ENCODE measurements at places on chromosomes 4 and X. TPM values are rescaled to one million over a fixed set of nuclear protein-coding genes. Genes with fewer than 3 reads are reported as not detected.

GRCh38 chrX:12080265-12080664 lies 58.0 kb upstream of the FRMPD4 start:
- DNase-seq, result peak; percentile 6

DNA sequence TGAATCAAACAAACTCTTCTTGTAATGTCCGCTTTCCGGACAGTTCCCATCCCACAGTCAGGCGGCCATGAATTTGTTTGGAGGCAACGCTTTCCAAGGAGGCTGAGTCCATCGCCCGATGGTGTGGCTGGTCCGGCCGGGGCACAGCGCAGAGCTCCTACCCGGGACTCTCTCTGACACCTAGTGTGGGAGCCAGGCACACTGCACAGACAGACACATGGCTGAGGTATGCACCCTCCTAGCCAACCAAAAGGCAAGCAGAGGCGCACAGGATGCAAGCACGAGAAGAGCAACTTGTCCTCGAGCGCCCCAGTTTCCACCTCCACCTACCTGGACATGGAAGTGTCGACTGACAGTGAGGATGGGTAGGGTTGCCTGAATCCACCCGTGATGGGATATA lies 87.5 kb downstream of the LEF1 start:
- DNase-seq, result no peak

GRCh38 chrX:49191574-49192011 lies 5.4 kb upstream of the PRICKLE3 start:
- DNase-seq, result no peak

DNA sequence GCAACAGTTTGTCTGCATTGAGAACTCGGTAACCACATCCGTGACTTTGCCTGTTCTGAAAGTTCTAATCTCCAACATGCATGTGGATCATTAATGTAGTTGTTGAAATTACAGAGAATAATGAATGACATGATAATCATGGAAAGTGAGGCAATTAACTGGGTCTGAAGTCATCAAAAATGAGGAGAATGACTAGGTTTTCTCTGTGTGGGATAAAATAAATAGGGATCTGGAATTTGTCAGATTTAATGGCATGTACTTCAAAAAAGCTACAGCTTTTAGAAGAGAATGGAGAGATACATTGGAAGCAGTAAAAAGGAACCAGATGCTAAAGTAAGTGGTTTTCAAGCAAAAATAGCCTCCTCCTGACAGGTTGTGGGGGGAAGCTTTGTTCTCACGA lies 59.3 kb downstream of the AFM start:
- no peak for DNase-seq

GRCh38 chrX:13691841-13692371 lies 3.0 kb downstream of the RAB9A start:
- DNase-seq, result no peak

GRCh38 chr4:111775556-111776297 lies 369.5 kb upstream of the FAM241A start:
- DNase-seq, result no peak

DNA sequence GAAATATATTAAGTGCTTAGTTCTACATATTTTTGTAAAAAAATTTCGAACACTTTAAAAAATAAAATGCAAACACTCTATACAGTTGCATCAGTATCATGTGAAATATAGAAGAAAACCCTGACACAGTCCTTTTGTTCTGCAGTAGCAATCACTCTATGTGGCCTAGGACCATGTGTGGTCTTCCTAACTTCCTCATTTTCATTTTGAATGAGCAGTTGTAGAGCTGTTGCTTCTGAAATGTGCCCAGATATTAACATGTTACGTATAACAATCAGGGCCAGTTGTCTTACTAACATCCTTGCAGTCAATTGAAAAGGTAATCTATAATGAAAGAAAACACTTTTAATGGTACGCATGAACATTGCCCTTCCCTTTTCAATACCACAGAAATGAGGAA lies 107.9 kb downstream of the ZNF827 start:
- DNase-seq, result no peak

DNA sequence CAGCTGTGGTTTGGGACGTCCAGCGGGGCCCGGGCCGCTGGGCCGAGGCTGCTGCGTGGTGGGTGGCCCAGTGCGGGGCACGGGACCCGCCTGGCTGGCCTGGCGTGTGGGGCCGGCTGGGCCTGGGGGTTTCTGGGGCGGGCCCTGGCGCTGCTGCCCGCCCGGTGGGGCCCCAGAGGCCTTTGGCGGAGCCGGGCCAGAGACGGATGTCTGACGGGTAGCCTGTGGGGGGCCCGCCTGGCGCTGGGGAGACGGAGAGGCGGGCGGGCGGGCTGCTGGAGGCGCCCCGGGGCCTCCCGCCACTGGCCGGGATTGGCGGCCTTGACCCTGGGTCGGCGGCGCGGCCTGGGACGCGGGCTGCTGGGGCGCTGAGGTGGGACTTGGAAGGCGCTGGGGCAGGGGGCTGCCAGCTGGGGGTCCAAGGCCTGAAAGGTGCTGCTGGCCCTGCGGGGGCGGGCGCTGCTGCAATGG lies 8.1 kb upstream of the TIMP1 start:
- no peak for DNase-seq

GRCh38 chrX:120334151-120334550 lies 22.9 kb upstream of the TMEM255A start:
- DNase-seq, result no peak

Gene PJA1
- 41.8 TPM for polyA plus RNA-seq

- DNase-seq, result no peak
Measured at GRCh38 chr4:87049508-87049907, 114.7 kb downstream of the AFF1 start.

GRCh38 chrX:6954836-6955235 lies 192.7 kb upstream of the STS start:
- no peak for DNase-seq

- DNase-seq, result no peak
Measured at GRCh38 chr4:24615977-24616376, 31.6 kb upstream of the DHX15 start.

Gene MND1
- polyA plus RNA-seq, result not detected

Gene PAGE2B
- not detected for polyA plus RNA-seq

Gene PF4V1
- 5.6 TPM for polyA plus RNA-seq

GRCh38 chr4:13893211-13893610 lies 265.7 kb upstream of the BOD1L1 start:
- no peak for DNase-seq

DNA sequence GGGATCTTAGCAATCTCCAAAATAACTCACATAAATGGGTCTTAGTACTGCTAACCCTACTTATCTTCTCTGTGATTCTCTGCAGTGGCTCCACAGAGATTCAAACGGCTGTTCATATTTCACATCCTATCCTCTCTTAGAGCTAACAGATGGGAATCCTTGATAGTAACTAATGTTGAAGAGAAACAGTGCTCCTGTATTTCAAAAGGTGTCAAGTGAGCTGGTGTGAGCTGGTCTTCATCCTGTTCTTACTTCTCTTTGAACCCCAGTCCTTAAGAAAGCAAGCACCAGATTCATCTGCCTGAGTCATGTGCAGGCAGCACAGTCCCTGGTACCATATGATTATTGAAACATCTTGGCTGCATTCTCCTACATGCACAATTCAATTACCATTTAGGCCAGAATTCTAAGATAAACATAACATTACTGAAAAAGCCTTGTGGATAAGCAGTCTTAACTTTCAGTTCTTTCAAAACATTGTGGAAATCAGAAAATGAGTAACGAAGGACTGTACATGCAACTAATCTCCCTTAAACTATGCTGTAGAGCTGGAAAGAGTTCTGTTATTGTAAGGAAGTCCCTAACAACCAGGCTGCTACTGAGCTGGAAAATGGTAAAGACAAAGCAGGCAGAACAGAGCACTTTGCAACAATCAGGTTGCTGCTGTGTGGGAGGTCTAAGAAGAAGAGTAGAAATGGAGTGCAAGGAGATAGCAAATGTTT lies 153.1 kb downstream of the NPNT start:
- no peak for DNase-seq

Gene NSUN7
- polyA plus RNA-seq, result 3.2 TPM

- DNase-seq, result no peak
Measured at GRCh38 chr4:6180841-6181631, 19.3 kb downstream of the JAKMIP1 start.

GRCh38 chr4:136643416-136643815 lies 888.9 kb downstream of the PCDH18 start:
- DNase-seq, result no peak

DNA sequence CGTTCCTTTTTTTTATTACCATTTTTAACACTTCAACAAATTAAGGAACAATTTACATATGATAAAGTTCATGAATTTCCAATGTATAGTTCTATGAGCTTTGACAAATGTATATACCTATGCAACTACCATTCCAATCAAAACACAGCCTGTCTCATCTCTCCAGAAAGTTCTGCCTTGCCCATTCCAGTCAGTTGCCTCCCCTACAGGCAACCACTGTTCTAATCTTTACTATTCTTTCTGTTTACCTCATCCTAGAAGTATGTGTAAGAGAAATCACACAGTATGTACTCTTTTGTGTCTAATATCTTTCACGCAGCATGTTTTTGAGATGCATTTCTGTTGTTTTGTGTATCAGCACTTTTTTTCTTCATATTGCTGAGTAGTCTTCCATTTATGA lies 224.9 kb downstream of the KIT start:
- DNase-seq, result no peak

GRCh38 chr4:7705593-7705992 lies 234.1 kb downstream of the AFAP1 start:
- DNase-seq, result no peak

DNA sequence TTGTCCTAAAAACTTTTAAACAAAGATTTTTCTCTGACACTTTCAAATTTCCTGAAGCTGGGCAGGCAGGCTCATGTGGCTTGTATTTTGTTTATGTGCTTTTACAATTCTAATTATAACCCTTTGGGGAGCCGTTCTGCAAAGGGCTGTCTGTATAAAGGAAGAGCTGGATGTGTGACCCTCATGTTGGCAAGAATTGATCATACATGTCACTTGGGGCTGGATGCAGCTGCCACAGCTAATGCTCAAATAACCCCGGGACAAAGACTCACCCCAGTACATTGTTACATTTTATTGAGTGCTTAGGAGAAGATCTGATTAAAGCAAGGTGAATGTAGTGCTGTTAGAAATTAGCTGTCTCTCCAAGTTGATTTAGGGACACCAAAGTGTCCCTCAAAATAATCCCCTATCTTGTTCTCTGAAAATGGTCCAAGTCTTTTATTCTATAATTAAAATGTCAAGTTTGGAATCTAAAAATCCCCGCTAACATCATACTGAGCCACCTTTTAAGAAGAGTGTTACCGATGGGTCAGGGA lies 13.0 kb upstream of the DAPP1 start:
- no peak for DNase-seq

All from naive B cell (primary cell).